ENCODE measurements at places on chromosomes 16 and 17. TPM values are rescaled to one million over a fixed set of nuclear protein-coding genes. Genes with fewer than 3 reads are reported as not detected.
A peak's percentile ranks its signal among the peaks of the same experiment; 100 is the strongest.

The SLC6A4 gene
- 0.30 TPM for total RNA-seq

The PYY gene
- 0.52 TPM for total RNA-seq

The ACSM3 gene
- total RNA-seq = 15.0 TPM

The PIK3R5 gene
- total RNA-seq = 2.5 TPM

DNA sequence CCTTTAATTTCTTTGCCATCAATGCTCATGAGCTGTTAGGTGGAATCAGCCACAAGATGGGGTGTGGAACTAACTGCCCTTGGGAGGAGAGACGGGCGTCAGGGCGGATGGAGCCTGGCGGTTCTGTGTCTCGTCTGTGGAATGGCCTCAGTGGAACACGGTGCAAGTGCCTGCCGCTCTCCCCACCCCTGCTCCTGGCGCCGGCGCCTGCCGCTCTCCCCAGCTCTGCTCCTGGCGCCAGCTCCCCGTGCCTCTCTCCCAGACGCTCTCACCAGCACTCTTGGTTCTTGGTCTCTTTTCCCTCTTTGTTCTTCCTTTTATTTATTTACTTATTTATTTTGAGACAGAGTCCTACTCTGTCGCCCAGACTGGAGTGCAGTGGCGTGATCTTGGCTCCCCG, 13.2 kb upstream of the RPL13 start:
- H3K27ac ChIP-seq = no peak overlapping the region
- no peak overlapping the region for H3K4me3 ChIP-seq
- no peak for DNase-seq
- no peaks in the 10 kb centered on the region for H3K4me1 ChIP-seq
- H3K36me3 ChIP-seq = peaks cover 32% of the 10 kb centered on the region
- no peaks in the 10 kb centered on the region for H3K27me3 ChIP-seq

GRCh38 chr17:45170280-45170930, 8.7 kb downstream of the HEXIM2 start:
- no peaks in the 10 kb centered on the region for H3K36me3 ChIP-seq
- DNase-seq = no peak
- H3K4me1 ChIP-seq = peaks cover 51% of the 10 kb centered on the region

DNA sequence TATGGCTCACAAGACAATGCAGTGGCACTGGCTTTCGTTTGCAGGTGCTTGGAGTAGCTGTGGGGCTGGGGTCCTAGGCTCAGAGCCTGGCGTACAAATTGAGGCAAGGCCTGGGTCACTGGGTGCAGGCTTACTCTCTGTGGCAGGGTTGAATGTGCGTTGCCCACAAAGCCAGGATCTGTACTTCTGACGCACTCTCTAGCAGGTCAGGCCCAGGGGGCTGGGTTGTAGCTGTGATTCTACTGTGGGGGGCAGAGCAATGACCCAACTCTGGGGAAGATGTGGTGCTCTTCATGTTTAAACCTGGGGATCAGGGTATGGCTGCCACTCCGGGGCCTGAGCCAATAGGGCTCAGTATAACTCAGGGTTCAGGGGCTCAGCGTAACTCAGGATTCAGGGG, 6.4 kb upstream of the PRSS21 start:
- no peak for DNase-seq
- 0 out of 2 replicates have a peak, but pooled peaks cover 3% of the 10 kb centered on the region for H3K4me1 ChIP-seq
- no peaks in the 10 kb centered on the region for H3K27me3 ChIP-seq
- no peaks in the 10 kb centered on the region for H3K36me3 ChIP-seq

DNA sequence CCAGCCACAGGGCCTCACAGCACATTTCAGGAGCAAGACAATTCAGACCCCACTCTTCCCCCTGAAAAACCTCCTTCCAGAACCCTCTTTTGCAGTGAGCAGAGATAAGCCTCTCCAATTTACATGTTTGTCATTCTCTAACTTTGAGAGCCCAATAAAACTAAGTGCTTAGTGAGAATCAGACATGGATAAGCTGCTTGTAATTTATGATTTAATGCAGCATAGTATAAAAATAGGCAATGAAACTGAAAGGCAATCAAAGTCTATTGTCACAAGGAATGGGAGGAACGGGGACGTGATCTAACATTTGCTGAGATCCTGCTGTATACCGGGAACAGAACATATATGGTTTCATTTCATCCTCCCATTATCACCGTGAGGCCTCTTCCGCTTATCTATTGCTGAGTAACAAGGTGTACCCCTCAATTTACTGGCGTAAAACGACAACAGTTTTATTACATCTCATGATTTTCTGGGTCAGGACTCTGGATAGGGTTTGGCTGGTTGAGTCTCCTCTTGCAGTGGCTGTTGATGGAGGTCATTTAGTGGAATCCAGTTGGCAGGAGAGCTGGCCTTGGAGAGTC, 597.4 kb downstream of the MAF start:
- no peak for DNase-seq
- no peaks in the 10 kb centered on the region for H3K27me3 ChIP-seq
- H3K36me3 ChIP-seq = no peaks in the 10 kb centered on the region

DNA sequence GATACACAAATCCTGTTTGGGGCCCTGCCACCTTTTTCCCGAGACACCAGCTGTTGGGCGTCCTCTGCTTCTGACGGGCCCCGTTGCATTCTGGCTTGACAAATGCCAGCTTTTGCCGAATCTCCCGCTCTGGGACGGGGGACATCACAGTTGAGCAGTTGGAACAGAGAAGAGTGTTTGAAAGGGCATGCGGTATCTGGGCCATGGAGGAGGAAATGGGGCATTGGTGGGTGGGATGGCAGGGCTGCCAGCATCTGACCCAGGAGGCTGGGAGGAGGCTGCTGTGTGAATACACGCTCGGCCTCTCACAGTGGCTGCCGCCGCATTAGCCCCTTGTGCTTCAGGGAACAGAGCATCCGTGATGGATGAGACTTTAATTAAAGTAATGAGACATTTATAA, 184.3 kb upstream of the TNRC6C start:
- H3K27me3 ChIP-seq = no peaks in the 10 kb centered on the region
- H3K36me3 ChIP-seq = no peaks in the 10 kb centered on the region
- no peak overlapping the region for H3K4me3 ChIP-seq
- DNase-seq = no peak

DNA sequence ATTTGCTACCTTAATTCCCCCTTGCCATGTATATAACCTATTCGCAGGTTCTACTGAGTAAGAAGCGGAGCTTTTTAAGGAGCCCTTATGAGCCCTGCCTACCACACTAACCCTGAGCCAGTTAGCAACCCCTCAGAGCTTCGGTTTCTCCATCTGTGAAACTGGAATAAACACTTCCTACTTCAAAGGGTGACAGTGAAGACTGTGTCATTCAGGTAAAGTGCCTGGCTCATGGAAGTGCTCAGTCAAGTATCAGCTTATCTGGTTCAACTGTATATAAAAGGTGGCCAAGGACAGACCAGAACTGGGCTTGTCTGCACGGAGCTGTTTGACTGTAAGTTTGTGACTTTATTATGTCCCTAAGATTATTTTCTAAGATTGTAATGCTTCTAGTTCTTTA, 31.0 kb downstream of the TXNDC11 start:
- no peak overlapping the region for H3K4me3 ChIP-seq
- H3K36me3 ChIP-seq = no peaks in the 10 kb centered on the region
- no peak overlapping the region for H3K27ac ChIP-seq
- no peaks in the 10 kb centered on the region for H3K27me3 ChIP-seq
- H3K4me1 ChIP-seq = no peaks in the 10 kb centered on the region

- no peaks in the 10 kb centered on the region for H3K27me3 ChIP-seq
- DNase-seq = no peak
Observed at GRCh38 chr17:82106688-82107305, 8.8 kb upstream of the FASN start.

DNA sequence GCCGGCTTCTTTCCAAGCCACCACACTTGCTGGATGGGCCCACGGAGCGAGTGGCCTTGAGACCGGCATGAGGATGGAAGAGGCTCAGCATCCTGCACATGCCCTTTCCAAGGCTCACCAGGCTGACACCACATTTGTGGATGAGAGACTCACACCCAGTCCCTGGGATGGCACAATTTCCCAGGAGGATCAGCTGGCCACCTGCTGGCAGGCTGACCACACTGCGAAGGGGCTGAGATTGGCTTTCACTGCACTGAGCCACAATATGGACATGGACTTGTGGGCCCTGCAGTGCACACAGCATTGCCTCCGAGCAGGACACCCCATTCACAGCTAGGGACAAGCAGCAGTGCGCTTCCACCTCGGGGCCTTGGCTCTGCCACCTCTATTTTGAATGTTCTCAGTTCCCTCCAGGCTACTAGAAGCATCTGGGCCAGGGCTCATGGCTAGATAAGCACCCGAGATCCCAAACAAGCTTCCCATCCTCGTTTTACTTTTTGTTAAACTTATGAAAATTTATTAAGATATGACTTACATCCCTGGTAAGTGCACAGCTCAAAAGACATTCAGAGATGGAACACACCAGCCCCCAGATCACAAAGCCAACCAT, 25.3 kb upstream of the KSR1 start:
- H3K27ac ChIP-seq = no peak overlapping the region
- no peaks in the 10 kb centered on the region for H3K27me3 ChIP-seq
- peak; percentile 28 for DNase-seq

DNA sequence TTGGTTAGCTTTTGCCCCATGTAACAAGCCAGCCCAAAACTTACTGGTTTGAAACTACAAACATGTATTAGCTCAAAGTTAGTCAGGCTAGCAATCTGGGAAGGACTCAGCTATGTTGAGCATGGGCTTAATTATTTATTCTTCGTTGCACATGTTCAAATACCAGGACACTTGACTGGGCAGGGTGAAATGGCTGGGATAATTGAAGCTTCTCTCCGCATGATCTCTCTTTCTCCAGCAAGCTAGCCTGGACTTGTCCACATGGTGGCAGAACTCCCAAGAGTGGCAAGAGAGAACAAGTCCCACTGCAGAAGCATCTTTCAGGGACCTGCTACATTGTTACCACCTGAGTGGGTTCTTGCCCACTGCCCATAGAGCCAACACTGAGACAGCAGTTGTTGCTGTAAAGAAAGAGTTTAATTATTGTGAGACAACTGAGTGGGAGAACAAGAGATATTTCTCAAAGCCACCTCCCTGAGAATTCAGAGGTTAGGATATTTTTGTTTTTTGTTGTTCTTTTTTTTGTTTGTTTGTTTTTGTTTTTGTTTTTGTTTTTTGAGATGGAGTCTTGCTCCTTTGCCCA, 16.8 kb upstream of the ATF7IP2 start:
- no peaks in the 10 kb centered on the region for H3K4me1 ChIP-seq
- H3K27me3 ChIP-seq = no peaks in the 10 kb centered on the region
- no peaks in the 10 kb centered on the region for H3K36me3 ChIP-seq
- no peak for DNase-seq
- no peak overlapping the region for H3K4me3 ChIP-seq

DNA sequence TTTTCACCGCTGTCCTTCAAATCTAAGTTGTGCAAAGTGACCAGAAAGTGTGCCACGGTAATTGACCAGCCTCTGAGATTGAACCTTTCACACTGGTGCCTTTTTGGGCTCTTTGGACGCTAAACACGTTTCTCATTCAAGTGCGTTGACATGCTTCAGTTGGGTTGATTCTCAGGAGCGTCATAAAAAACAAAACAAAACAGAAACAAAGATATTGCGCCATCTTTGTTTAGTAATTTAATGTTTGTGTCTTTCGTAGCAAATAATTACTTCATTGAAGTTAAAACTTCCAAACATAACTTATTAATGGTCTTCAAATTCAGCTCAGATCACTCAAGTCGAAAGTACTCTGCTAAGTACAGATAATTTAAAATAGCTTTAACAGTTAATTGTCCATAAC, 80.2 kb downstream of the OR1D5 start:
- no peaks in the 10 kb centered on the region for H3K4me1 ChIP-seq
- no peak overlapping the region for H3K27ac ChIP-seq

- no peak for DNase-seq
- peak overlapping the region; percentile 94 for H3K4me3 ChIP-seq
- no peaks in the 10 kb centered on the region for H3K36me3 ChIP-seq
- no peaks in the 10 kb centered on the region for H3K27me3 ChIP-seq
Observed at GRCh38 chr17:18225642-18226283, 328 bp downstream of the LLGL1 start.

- DNase-seq = no peak
- no peak overlapping the region for H3K27ac ChIP-seq
- no peak overlapping the region for H3K4me3 ChIP-seq
- H3K36me3 ChIP-seq = no peaks in the 10 kb centered on the region
Observed at GRCh38 chr17:61815863-61816503, 47.3 kb downstream of the BRIP1 start.

DNA sequence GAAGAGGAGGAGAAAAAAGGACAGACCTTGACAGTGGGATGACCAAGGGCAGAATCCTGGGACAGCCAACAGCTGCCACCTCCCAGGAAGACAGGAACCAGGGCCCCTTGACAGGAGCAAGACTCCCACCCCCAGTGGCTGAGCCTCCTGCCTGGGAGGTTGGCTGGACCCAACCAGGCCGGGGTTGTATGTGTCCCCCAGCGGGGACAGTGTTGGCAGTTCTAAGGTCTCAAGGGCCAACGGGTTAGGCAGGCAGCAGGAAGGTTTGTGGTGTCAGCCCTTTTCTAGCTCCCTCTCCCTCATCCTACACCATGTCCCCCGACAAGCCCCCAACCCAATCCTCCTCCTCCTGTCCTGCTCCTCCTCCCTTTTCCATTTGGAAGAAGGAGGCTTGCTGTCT, 126.2 kb downstream of the MRM1 start:
- H3K4me3 ChIP-seq = no peak overlapping the region
- no peaks in the 10 kb centered on the region for H3K36me3 ChIP-seq
- peaks cover 2% of the 10 kb centered on the region for H3K4me1 ChIP-seq

GRCh38 chr17:50079334-50080095, 15.6 kb upstream of the PDK2 start:
- H3K27me3 ChIP-seq = no peaks in the 10 kb centered on the region
- H3K36me3 ChIP-seq = peaks cover 86% of the 10 kb centered on the region
- peaks cover 6% of the 10 kb centered on the region for H3K4me1 ChIP-seq

GRCh38 chr16:69513180-69513966, 52.4 kb upstream of the NFAT5 start:
- H3K27me3 ChIP-seq = no peaks in the 10 kb centered on the region
- peaks cover 29% of the 10 kb centered on the region for H3K4me1 ChIP-seq
- H3K27ac ChIP-seq = peak overlapping the region; percentile 72
- no peaks in the 10 kb centered on the region for H3K36me3 ChIP-seq
- no peak for DNase-seq
- H3K4me3 ChIP-seq = no peak overlapping the region

DNA sequence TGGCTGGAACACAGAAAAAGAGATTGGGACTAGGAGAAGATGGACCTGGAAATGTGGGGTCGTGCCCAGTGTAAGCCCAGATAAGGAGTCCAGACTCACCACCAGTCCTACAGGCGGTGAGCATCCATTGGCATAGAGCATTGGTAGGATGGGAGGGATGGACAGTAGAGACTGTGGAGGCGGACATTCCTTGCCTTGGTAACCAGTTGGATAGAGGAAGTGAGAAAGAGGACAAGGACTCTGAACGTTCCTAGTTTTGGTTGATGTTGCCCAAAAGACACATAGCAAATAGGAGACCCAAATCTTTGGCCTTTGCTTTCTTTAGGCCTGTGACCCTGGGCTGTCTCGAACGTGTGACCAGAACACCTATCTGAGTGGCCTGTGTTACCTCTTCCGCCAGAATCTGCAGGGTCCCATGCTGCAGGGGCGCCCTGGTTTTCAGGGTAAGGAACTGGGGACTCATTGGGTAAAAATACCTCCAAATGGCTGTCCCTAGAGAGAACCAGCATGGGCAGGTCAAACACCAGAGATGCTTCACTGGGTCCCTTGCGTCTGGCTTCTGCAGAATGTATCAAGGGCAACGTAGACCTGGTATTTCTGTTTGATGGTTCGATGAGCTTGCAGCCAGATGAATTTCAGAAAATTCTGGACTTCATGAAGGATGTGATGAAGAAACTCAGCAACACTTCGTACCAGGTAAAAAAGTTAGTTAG, 6.4 kb downstream of the ITGAL start:
- H3K4me1 ChIP-seq = peaks cover 6% of the 10 kb centered on the region
- H3K4me3 ChIP-seq = no peak overlapping the region
- no peaks in the 10 kb centered on the region for H3K27me3 ChIP-seq
- DNase-seq = no peak

GRCh38 chr17:67879662-67880061, 54.4 kb downstream of the BPTF start:
- no peaks in the 10 kb centered on the region for H3K27me3 ChIP-seq
- H3K36me3 ChIP-seq = no peaks in the 10 kb centered on the region

All from HCT116 (cell line).